ENCODE measurements at places on chromosomes 1 and 21.

GRCh38 chr1:15001317-15001915 lies 152.1 kb upstream of the TMEM51 start:
- no peak for DNase-seq

- peak; percentile 78 for DNase-seq
Measured at GRCh38 chr1:108708691-108709660, 3.7 kb upstream of the FNDC7 start.

- DNase-seq, result no peak
Measured at GRCh38 chr1:157580179-157580827, 17.6 kb downstream of the FCRL4 start.

DNA sequence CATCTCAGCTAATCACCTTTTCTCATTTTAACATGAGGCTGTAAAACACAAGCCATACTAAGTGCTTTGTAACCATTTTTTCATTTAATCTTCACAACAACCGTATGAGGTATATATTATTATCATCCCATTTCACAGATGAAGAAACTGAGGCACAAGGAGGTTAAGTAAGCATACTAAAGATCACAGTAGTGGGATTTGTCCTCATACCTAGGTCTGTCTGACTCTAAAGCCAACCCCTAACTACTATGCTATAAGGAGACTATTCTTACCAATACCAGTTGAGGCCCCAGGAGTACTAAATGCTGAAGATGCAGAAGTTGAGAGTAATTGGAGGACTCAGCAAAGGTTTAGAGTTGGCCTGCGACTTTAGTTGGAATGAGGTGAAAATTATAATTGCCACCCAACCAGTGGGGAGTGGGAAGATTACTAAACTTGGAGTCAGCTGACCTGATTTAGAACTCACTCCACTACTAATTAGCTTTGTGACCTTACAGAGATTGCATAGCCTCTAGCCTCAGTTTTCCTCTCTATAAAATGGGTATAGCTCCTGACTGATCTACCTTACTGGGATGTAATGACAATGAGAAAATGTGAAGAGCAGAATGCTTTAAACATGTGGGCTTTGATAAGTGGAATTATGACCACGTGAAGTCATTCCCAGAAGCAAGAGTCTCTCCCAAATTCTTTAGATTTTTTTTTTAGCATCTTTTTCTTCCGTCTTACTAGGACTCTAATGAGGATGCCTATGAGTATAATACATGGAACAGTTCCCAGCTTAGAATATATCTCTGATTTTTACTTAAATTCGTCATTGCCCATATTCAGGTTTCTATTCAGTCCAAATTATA lies 85.8 kb upstream of the IPO9 start:
- no peak for DNase-seq

DNA sequence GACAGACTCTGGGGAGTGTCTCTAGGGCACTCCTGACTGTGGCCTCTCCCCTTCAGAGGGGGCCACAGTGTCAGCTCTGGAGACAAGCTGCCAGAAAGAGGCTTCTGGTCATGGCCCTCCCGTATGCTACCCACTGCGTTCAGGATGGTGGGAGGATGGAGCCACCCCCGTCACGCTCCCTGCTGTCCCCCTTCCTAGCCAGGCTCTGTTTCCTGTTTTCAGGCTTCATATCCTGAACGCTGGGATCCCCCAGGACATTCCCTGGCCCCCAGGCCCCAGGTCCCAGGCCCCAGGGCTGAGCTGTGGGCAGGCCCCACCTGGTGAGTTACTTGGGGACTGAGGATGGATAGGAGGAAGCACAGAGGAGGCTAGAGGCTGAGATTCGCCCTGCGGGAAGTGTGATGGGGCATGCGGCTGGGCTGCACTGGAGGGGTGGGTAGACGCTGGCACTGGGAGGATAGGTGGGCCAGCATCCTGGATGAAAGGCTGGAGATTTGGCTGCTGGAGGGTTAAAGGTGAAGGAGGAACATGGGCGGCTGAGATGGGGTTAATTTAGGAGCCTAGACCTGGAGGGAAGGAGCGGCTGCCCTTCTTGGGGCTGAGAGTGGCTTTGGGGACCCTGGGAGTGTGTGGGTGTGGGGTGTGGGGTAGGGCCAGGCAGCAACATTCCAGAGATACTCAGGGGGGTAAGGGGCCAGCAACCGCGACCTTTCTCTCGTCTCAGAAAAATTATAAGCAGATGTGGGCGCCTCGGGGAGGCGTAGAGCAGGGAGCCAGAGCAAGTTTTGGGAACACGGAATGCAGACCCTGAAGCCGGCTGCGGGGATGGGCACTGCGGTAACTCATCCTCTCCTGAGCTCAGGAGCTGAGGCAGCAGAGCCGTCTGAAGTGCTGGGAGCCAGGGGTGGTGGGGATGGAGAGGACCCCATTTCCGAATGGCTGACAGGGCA lies 8.7 kb downstream of the PEAR1 start:
- no peak for DNase-seq

- no peak for DNase-seq
Measured at GRCh38 chr1:51956528-51957509, 33.7 kb downstream of the RAB3B start.

DNA sequence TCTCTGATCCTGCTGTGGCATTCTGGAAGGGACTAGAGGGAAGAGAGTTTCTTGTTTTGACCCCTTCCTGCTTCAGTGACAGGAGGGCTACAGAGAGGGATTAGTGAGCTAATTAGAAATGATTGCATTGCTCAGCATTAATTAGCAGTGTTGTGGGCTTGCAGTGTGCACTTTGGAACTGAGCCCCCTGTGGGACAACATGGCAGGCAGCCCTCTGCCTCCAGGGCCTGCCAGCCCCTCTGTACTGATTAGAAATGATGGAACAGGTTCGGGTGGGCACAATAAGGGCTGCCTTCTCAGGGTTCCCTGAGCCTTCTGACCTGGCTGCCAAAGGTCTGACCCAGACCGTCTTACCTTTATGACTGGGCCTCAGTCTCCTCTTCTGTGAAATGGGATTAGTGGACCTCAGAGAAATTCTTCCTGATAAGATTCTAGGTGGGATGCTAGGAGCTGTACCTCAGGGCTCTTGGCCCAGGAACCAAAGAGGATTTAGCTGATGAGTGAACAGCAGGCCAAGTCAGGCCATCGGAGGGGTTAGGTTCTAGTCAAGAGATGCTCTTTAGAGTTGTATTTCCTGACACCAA lies 39.6 kb downstream of the TMEM53 start:
- DNase-seq, result no peak

GRCh38 chr1:41612953-41613352 lies 128.5 kb upstream of the EDN2 start:
- DNase-seq, result no peak

DNA sequence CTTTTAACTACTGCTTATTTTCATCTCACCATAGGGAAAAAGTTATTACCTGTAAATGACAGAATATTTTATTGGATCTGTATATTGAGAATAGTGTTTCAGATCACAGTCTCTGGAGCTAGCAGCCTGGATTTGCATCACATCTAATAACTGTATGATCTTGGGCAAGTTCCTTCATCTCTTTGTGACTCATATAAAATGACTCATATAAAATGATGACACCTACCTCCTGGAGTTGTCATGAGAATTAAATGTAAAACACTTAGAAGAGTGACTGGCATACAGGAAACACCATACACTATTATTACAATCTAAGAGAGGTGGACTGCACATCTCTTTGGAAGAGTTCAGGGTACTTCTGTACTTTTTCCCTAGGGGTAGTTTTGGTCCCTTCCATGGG lies 421.3 kb downstream of the NEGR1 start:
- DNase-seq, result no peak

DNA sequence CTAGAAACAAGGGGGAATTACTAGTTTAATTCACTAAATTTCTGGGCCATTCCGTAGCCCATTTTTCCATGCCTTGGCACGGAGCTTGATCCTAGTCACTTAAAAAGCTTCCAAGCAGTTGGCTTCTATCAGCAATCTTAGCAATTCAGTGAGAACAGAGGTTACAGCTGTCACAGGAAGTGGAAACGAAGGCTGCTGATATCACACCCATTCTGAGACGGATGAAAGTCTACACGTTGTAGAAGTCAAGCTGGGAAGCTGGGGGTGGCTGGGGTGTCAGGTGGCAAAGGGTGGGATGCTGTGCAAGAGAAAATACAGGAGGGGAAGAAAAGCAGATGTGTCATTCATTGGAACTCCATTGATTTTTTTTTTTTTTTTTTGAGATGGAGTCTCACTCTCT lies 11.8 kb upstream of the STMN1 start:
- no peak for DNase-seq

- no peak for DNase-seq
Measured at GRCh38 chr1:88566615-88567387, 117.3 kb upstream of the PKN2 start.

GRCh38 chr1:32219022-32219421 lies 3.1 kb downstream of the TMEM234 start:
- no peak for DNase-seq

- no peak for DNase-seq
Measured at GRCh38 chr1:63904826-63905225, 131.0 kb downstream of the ROR1 start.

GRCh38 chr1:93435443-93435842 lies 12.5 kb upstream of the FNBP1L start:
- no peak for DNase-seq

GRCh38 chr1:81437213-81437612 lies 363.5 kb upstream of the ADGRL2 start:
- DNase-seq, result no peak

DNA sequence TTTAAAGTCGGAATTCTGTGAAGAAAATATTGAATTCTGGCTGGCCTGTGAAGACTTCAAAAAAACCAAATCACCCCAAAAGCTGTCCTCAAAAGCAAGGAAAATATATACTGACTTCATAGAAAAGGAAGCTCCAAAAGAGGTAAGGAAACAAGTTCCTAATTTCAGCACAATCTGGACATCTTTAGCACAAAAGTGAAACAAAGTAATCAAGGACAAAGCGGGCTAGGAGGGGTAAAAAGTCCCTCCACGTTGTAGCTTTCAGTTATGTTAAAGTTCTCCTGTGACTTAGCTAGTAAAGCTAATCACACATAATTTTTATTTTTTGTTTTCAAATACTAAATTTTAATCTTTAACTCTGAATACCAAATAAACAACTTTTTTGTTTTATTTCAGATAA lies 2.2 kb downstream of the RGS2 start:
- no peak for DNase-seq

DNA sequence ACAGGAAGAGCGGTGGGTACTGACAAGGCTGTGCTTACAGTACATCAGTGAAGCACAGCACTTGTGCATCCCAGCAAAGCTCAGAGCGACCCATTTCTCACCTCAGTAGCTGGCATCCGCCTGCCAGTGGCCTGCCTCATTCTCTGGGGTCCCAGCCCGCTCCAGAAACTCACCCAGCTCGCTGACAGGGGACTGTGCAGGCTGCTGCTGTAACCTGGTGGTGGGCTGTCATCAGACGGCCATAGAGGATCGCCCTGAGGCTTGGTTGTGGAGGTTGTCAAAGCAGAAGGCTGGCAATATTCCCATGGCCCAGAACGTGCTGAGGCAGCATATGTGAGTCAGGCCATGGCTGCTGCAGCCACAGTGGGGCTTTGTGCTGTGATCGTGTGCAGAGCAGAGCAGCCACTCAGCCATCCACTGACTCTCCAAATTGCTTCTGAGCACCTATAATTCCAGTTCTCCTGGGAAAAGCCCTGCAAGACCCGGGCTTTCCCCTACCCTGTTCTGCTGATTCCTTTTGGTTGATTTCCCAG lies 13.6 kb upstream of the GPR137B start:
- no peak for DNase-seq

DNA sequence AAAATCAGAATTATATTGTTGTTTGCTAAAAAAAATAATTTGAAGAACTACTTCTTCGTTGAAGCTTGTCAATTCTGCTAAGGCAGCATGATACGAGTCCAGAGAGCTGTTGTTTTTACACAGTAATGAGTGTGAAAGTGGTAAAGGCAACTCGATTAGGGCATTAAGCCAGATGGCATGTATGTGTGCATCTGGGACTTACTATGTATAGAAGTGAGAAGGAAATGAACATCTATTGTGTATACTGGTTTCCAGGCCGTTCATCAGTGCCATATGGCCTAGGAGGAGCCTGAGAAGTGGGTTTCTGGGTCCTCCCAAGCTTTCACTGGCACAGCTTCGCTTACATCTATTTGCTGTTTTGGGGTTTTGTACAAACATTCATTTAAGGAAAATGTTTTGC lies 5.7 kb downstream of the CTPS1 start:
- no peak for DNase-seq

DNA sequence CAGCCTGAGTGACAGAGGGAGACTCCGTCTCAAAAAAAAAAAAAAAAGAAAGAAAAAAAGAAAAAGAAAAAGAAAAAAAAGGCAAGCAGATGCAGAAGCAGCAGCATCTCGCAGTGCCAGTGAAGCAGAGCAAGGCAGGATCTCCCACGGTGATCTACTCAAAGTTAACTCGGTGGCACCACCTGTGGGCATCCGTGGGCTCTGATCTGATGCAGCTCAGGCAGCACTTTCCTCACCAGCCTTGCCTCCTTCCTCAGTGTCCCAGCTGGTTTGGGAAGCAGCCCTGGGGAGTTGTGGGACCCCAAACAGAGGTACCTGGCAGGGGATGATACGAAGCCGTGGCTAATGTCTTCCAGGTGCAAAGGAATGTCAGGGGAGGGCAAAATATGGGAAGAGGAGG lies 104.3 kb upstream of the KRTAP19-8 start:
- no peak for DNase-seq

DNA sequence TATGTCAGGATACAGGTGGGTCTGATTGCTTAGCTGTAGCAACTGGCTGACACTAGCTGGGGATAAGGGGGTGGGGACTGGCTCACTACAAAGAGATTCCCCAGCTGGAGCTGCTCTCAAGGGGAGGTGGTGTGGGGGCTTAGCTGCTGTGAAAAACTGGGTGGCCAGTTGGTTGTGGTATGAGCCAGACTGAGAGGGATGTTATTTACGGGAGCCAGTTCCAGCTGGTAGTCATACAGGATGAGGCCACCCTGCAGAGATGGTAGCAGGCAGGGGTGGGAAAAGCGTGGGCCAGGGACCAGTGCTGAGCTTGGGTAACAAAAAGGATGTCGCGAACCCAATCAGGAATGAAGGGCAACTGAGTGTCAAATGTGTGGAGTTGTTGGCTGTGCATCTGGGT lies 204.0 kb upstream of the C21orf91 start:
- DNase-seq, result no peak

DNA sequence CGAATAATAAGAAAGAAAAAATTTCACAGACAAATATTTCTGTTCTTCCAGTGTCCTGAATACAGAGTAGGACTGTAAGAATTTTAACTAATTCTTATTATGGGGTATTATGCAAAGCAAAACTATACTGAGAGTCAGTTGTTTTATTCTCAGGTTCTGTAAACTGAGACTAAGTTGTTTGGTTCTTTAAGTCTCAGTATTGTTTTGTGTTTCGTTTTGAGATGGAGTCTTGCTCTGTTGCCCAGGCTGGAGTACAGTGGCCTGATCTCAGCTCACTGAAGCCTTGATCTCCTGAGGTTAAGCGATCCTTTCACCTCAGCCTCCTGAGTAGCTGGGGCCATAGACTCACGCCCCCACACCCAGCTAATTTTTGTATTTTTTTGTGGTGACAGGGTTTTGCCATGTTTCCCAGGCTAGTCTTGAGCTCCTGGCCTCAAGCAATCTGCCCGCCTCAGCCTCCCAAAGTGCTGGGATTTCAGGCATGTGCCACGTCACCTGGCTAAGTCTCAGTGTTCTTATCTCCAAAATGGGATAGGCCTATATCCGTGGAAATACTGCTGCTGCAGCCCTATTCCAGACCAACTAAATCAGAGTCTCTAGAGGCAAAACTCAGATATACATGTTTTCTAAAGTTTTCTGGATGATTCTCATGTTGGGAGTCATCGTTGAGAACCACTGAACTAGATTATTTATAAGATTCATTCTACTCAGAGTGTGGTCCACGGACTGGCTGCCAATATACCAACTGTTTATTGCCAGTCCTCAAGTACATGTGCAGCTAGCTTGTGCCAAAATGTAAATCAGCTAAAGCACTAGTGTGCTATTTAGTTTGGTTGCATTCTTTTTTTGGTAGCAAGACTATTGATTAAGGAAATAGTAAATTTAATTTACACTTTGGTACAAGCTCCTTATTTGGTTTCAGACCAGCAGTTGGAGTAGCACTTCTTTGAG lies 116.6 kb downstream of the HS2ST1 start:
- no peak for DNase-seq

Measured in spleen (tissue), 13 donors.